ENCODE measurements at places on chromosomes 12 and 14.

DNA sequence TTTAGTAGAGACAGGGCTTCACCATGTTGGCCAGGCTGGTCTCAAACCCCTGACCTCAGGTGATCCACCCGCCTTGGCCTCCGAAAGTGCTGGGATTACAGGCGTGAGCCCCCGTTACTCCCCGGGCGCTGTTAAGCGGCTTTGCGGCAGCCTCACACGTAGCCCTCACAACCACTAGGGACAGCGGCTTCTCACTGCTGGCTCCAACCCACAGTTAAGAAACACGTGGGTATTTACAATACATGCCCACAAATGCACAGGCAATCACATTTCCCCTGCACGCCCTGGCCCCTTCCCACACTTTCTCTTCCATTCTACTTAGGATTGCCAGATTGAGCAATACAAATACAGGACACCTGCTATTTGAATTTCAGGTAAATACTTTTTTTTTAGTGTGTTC lies 37.0 kb upstream of the EIF5 start:
- DNase-seq, result no peak

DNA sequence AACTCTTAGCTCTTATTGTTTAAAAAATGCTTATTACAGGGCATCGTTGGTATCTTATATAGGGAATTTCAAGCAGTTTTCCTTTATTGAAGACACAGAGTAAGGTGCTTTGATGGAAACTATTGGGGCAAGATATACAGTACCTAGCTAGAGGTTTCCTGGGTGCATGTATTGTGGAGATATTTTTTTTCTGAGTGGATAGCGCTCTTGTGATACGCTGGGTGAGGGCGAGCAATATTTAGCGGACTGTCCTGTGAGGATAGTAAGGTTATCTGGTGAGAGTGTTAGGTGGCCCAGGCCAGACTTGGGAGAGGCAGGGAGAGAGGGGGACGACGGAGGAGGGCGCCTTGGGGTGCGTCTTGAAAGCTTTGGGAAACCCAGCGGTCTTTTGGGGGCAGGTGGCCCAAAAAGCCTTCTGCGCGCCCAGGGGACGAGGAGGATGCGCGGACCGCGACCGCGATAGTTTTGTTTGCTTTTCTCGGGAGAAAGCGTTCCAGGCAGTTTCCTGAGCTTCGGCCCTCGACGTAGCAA lies 596 bp upstream of the BICD1 start:
- DNase-seq, result no peak

DNA sequence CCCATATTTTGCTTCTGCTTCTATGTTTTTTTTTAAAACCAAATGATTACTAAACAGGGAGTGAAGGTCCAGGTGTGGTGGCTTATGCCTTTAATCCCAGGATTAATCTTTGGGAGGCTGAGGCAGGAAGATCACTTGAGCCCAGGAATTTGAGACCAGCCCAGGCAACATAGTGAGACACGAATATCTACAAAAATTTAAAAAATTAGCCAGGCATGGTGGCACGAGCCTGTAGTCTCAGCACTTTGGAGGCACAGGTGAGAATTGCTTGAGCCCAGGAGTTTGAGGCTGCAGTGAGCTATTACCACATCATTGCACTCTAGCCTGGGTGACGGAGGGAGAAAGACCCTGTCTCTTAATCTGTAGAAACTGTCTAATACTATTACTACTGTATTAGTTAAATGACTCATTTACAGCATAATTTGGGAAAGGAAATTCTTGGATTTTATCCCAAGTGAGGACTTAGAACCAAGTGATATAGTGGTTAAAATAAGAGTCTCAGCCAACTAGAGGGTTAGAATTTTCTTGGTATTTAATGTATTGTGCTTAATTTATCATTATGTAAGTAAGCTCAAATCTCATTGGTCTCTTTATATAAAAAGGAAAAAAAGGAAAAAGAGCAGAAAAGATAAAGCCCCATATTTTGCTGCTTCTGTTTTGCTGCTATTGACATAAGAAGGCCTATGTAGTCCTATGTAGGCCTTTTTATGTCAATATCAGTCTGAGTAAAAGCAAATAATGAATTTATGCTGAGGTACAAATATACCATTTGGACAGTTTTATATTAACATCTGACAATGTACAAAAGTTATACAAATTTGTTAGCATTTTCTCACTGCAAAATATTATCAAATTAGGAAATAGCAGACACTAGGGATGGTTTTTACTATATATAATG lies 163.4 kb downstream of the RAD51B start:
- no peak for DNase-seq

DNA sequence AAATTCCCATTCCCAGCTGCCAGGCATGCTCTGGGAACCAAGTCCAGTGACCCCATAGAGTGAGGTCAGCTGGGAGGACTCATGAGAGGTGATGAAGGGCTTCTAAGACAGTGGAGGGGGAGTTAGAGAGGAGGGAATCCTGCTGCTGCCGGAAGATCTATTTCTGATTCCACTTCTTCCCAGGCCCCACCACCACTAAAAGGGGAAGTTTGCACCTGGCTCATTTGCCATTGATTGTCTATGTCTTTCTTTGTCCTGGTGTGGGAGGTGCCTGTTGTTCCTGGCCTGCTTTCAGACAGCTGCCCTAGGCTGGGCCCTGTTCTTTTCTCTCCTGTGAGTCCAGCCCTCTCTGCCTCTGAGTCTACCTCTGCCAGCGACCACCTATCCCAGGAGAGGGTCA lies 3.0 kb upstream of the KRT6A start:
- DNase-seq, result no peak

- DNase-seq, result no peak
Observed at GRCh38 chr14:89973234-89973823, 17.6 kb downstream of the TDP1 start.

DNA sequence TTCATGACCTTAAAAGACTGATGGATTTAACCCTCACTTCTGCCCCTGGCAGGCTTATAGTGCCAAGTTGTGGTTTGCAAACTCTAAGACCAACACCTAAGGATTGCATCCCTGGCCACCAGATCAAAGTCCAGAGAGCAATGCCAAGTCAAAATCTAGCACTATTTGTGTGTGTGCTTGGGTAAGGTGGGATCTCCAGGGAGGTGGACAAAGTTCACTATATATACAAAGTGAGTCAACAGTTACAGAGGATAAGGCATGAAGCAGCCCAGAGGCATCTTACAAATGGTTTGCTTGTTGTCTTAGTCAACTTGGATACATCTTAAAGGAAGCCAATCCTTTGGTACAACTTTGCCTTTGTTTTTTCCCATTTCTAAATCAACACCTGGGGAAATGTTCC lies 137.3 kb downstream of the MSRB3 start:
- DNase-seq, result no peak

GRCh38 chr14:89317051-89317691 lies 99.9 kb downstream of the FOXN3 start:
- DNase-seq, result peak; percentile 29

- DNase-seq, result peak; percentile 54
Observed at GRCh38 chr12:118979763-118980406, 1.5 kb upstream of the SRRM4 start.
